ENCODE measurements at places on chromosomes 1 and 21.

DNA sequence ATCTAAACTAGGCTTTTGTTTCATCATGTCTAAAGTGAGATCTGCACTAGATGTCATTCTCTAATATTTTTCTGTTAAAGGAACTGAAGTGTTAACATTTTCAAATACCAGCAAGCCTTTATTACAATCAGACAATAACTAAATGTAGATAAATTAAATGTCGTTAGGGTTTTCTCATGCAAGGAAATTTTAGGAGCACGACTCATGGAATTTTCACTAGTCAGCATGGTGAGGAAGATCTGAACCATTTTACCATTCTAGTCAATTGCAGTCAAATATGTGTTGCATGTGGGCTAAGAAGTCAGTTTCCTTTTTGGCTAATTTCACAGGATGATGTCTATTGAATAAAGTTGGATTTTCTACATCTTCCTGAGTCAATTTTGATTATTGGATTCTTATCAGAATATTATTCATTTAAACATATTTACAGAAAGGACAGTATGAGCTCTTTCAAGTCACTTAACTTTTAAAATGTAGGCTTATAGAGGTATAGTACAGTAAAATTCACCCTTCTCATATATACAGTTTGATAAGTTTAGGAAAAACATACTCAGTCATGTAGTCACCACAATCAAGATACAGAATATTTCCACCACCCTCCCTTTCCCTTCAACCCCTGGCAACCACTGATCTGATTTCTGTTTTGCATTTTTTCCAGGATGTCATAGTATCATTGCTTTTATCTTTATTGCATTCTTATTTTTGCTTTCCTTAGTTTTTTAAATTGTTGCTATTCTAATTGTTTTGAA is 9.2 kb downstream of the GCSAML start:
- no peak for DNase-seq

GRCh38 chr1:203799157-203799556 is 3.7 kb downstream of the ZBED6 start:
- no peak for DNase-seq

- peak; percentile 20 for DNase-seq
Observed at GRCh38 chr21:33058957-33059356, 11.0 kb upstream of the OLIG1 start.

DNA sequence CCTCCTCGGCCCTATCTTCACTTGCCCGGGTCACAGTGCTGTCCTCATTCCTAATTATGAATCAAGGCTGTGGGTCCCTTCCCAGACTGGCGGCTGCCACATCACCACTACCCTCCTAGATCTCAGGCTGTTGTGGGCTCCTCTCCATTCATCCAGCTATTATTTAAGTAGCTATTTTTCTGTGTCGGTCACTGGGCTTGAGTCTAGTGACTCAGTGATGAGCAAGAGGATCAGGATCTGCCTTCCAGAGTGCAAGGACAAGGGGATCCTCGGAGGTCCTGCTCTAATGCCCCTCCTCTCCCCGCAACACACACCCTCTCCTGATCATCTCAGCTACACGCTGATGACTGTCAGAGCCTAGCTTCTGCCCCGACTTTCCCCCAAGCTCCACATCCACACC is 34.1 kb downstream of the CDCP2 start:
- DNase-seq: no peak

Data from AML-193 (cell line).